Heart right ventricle (tissue), 16 donors: ENCODE measurements at places on chromosomes 11 and 22. TPM values are rescaled to one million over a fixed set of nuclear protein-coding genes. Genes with fewer than 3 reads are reported as not detected.

GRCh38 chr11:113189909-113190667, 124.3 kb upstream of the TTC12 start:
- H3K36me3 ChIP-seq, result no peaks in the 10 kb centered on the region
- H3K4me1 ChIP-seq, result peaks cover 55% of the 10 kb centered on the region
- no peaks in the 10 kb centered on the region for H3K27me3 ChIP-seq
- H3K27ac ChIP-seq, result no peak overlapping the region
- no peak overlapping the region for H3K4me3 ChIP-seq

DNA sequence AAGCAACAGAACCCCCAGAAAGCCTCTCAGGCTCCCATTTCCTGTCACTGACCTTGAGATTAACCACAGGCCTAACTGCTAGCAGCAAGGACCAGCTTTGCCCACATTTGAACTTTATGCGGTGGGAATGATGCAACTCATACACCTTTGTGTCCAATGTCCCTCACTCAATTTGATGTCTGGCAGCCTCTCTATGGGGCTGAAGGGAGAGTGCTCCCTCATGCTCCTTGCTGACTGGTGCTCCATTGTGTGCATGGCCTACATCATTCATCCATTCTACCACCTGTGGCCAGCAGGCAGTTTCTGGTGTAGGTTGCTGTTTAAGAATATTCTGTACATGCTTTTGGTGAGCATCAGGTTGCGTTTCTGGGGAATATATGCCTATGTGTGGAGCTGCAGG, 31.9 kb downstream of the KCNQ1OT1 start:
- H3K27ac ChIP-seq, result no peak overlapping the region
- H3K4me3 ChIP-seq, result no peak overlapping the region
- peaks cover 6% of the 10 kb centered on the region for H3K4me1 ChIP-seq
- H3K36me3 ChIP-seq, result no peaks in the 10 kb centered on the region
- peak; percentile 0 for DNase-seq

DNA sequence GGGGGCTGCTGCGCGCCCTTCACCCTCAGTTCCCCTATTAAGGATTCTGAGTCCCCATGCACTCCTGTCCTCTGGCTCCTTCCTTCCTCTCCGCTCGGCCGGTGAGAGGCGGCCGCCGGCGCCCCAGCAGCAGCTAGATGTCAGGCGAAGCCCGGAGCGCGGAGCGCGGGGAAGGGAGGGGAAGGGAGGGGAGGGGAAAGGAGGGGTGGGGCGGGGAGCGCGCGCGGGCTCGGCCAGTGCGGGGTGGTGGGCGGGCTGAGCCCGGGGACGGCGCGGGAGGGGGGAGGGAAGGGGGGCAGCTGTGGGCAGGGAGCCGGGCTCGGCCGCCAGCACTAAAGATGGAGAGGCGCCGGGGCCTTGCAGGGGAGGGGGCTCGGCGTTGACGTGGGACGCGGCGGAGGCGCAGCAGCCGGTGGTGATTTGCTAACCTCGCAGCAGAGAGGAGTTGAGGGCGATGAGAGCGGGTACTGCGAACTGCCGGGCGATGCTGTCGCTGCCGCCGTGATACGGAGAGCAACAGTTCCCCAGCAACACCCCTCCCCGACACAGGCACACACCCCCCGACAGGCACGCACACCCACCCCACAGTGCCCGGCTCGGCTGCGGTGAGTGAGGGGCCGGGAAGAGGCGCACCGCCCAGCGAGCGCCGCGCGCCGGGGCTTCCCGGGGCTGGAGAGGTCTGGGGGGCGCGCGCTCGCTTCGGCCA, at the start of gene ZBTB16:
ZBTB16 (plus strand) TSS at position 434 of the 706 bp plus-strand sequence. CDS start 3,590 bp downstream, outside the sequence.
- peak; percentile 90 for DNase-seq
- H3K27me3 ChIP-seq, result no peaks in the 10 kb centered on the region
- H3K27ac ChIP-seq, result peak within 1 kb of the TSS; percentile 100
- H3K36me3 ChIP-seq, result peaks cover 11% of the 10 kb centered on the region

The SERHL2 gene
- 1.4 TPM for polyA plus RNA-seq

- no peak overlapping the region for H3K27ac ChIP-seq
- peaks cover 16% of the 10 kb centered on the region for H3K4me1 ChIP-seq
- H3K27me3 ChIP-seq, result no peaks in the 10 kb centered on the region
- no peak for DNase-seq
- no peak overlapping the region for H3K4me3 ChIP-seq
- no peaks in the 10 kb centered on the region for H3K36me3 ChIP-seq
Observed at GRCh38 chr11:749731-750130, 2.5 kb downstream of the TALDO1 start.

The POU2AF2 gene
- polyA plus RNA-seq, result not detected

- no peak overlapping the region for H3K27ac ChIP-seq
- H3K27me3 ChIP-seq, result no peaks in the 10 kb centered on the region
- peaks cover 4% of the 10 kb centered on the region for H3K36me3 ChIP-seq
- H3K4me1 ChIP-seq, result no peaks in the 10 kb centered on the region
Observed at GRCh38 chr11:255176-255575, 18.4 kb downstream of the PSMD13 start.

DNA sequence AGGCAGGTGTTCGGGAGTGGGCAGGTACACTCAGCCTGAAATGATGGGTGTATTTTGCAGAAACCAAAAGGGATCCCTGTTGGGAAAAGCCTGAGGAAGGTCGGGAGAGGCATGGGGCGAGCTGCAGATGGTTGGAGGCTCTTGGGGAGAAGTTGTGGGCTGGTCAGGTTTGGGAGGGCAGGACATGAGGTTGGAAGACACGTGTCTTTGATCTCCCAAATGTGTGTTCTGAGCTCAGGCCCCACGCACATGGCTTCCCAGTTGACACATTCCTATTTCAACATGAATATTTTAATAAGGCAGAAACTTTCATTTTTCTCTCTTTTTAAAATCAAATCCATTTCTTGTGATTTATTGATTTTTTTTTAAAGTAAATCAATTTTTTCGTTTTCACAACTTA, 1003.3 kb downstream of the TBC1D22A start:
- DNase-seq, result no peak
- no peaks in the 10 kb centered on the region for H3K36me3 ChIP-seq
- no peaks in the 10 kb centered on the region for H3K4me1 ChIP-seq
- no peak overlapping the region for H3K27ac ChIP-seq
- no peaks in the 10 kb centered on the region for H3K27me3 ChIP-seq
- no peak overlapping the region for H3K4me3 ChIP-seq

GRCh38 chr11:27611947-27612455, 88.3 kb downstream of the BDNF start:
- H3K4me1 ChIP-seq, result no peaks in the 10 kb centered on the region
- no peaks in the 10 kb centered on the region for H3K36me3 ChIP-seq
- DNase-seq, result no peak

The NELL1 gene
- polyA plus RNA-seq, result not detected

The BSCL2 gene
- polyA plus RNA-seq, result 83.0 TPM

- DNase-seq, result peak; percentile 75
- H3K36me3 ChIP-seq, result no peaks in the 10 kb centered on the region
- no peaks in the 10 kb centered on the region for H3K27me3 ChIP-seq
- no peak overlapping the region for H3K4me3 ChIP-seq
- H3K4me1 ChIP-seq, result peaks cover 12% of the 10 kb centered on the region
Observed at GRCh38 chr22:39278040-39278439, 33.3 kb upstream of the PDGFB start.

The MS4A3 gene
- not detected for polyA plus RNA-seq

DNA sequence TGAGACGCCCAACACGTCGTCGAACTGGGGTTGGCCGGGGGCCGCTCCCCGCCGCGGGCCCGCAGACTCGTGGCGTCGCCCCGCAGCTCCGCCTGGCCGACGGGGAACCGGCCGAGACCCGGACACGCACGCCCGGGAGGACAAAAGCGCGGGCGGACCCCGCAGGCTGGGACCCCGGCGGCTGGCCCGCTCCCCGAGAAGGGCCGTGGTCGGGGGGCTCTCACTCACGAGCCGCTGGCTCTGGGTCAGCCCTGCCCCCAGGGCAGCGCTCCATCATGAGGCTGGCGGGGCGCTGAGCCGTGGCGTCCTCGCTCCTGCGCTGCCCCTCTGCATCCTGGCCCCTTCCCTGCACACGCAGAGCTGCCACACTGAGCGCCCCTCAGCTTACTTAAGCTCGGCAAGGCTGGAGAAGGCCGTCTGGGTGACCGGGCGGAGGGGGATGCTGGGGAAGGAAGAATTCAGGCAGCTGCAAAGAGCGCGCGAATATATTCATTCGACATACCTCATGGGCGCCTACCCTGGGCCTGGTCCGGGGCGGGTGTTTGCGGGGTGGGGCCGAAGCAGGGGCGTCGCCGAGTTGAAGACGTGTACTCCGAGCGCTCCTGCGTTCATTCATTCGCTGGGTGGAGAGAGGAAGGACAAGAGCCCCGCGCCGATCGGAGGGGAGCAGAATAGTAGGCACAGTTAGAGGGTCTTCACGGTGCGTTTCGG, 579 bp upstream of the CYB5R2 start:
- H3K27me3 ChIP-seq, result peaks cover 6% of the 10 kb centered on the region
- peaks cover 22% of the 10 kb centered on the region for H3K4me1 ChIP-seq
- H3K36me3 ChIP-seq, result no peaks in the 10 kb centered on the region
- H3K4me3 ChIP-seq, result peak overlapping the region; percentile 26

GRCh38 chr11:22089609-22090008, 103.3 kb upstream of the ANO5 start:
- peaks cover 2% of the 10 kb centered on the region for H3K4me1 ChIP-seq
- H3K27ac ChIP-seq, result no peak overlapping the region
- H3K27me3 ChIP-seq, result no peaks in the 10 kb centered on the region
- H3K36me3 ChIP-seq, result no peaks in the 10 kb centered on the region
- DNase-seq, result no peak

The SAMM50 gene
- polyA plus RNA-seq, result 47.6 TPM

DNA sequence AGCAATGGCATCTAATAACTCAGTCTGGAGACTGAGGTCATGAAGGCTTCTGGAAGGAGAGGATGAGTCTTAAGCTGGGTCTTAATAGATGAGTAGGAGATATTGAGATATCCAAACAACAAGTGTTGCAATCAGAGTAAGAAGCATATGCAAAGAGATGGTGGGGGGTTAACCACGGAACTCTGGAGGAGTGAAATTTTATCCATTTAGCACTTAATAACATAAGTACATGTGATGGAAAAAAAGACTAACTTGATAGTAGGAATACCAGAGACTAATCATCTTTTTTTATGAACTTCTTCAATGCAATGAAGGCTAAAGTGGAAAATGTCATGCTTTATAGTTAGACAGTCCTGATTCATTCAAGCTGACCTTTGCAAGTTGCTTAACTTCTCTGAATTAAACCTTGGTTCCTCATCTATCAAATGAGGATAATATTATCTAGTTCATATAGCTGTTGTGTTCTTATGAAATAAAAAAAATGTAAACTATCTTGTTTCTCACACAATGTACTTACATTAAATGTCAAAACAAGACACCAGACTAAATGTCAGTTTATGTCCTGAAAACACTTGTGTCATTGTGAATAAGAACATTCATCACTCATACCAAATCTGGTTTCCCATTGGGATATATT, 403.1 kb upstream of the CCDC90B start:
- H3K27ac ChIP-seq, result no peak overlapping the region
- H3K4me3 ChIP-seq, result no peak overlapping the region
- no peak for DNase-seq
- H3K27me3 ChIP-seq, result no peaks in the 10 kb centered on the region
- peaks cover 34% of the 10 kb centered on the region for H3K4me1 ChIP-seq

The CHRM1 gene
- not detected for polyA plus RNA-seq

- H3K36me3 ChIP-seq, result no peaks in the 10 kb centered on the region
- DNase-seq, result no peak
- peak overlapping the region; percentile 90 for H3K27ac ChIP-seq
- H3K4me3 ChIP-seq, result no peak overlapping the region
- H3K27me3 ChIP-seq, result no peaks in the 10 kb centered on the region
- H3K4me1 ChIP-seq, result peaks cover 78% of the 10 kb centered on the region
Observed at GRCh38 chr11:114200351-114201133, 95.7 kb upstream of the NNMT start.

DNA sequence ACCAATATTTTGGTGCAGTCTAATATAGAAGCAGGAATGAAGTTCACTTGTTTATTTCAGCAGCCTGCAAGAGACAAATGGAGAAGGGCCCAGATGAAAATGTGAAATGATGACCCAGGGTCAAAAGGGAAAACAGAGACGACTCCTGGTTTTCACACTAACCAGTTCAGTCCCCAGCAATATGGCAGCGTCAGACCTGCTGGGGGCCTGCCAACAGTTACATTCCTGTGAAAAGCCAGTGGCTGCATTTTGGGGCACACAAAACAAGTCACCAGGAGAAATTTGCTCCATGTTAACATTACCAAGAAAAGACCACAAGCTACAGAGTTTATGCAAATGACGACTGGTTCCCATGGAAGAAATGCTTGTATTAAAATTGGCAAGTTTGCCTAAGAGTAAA, 80.2 kb downstream of the CCDC34 start:
- peak overlapping the region; percentile 59 for H3K27ac ChIP-seq
- H3K4me3 ChIP-seq, result no peak overlapping the region
- H3K36me3 ChIP-seq, result no peaks in the 10 kb centered on the region
- H3K4me1 ChIP-seq, result peaks cover 9% of the 10 kb centered on the region

The PPARA gene
- 15.5 TPM for polyA plus RNA-seq

The KBTBD3 gene
- 5.0 TPM for polyA plus RNA-seq

The CCDC81 gene
- polyA plus RNA-seq, result 0.59 TPM

The INSC gene
- polyA plus RNA-seq, result 0.61 TPM

GRCh38 chr11:72848846-72849466, 34.7 kb downstream of the ATG16L2 start:
- no peak overlapping the region for H3K4me3 ChIP-seq
- no peaks in the 10 kb centered on the region for H3K27me3 ChIP-seq
- peak; percentile 50 for DNase-seq
- peaks cover 19% of the 10 kb centered on the region for H3K4me1 ChIP-seq

The OR4D5 gene
- not detected for polyA plus RNA-seq

DNA sequence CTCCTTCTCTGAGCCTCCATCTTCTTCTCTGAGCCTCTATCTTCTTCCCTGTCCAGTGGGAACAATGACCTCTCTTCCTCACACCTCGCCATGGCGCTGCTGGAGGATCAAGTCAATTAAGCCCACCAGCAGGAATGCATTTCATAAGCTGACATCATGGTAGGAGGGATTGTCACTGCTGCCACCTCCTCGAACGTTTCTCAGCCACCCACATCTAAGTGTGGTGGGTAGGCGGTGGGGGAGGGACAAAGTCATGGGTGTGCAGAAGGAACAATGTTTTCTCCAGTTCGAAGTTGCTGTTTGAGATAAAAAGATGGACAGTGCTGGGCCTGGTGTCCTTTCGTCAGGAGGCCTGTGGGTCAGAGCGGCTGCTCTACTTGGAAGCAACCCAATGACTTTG, 44.0 kb downstream of the DHCR7 start:
- no peaks in the 10 kb centered on the region for H3K4me1 ChIP-seq
- H3K4me3 ChIP-seq, result no peak overlapping the region
- H3K36me3 ChIP-seq, result no peaks in the 10 kb centered on the region

DNA sequence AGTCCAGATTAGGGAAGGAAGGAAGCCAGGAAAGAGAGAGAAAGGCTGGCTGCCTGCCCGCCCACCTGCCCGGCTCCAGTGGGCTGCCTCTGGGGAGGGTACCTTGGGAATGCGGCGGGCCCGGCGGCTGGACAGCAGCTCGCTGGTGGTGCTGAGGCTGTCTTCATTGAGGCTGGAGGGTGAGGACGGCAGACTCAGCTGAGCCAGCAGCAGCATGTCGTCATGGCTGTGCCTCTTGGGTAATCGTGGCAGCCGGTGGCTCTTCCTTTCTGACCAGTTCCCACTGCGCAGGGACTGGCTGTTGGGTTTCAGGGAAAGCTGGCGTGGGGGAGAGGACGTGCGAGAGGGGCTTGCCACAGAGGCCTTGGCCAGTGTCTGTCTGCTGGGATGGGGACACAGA, 32.9 kb downstream of the RPL27A start:
- no peaks in the 10 kb centered on the region for H3K27me3 ChIP-seq
- no peaks in the 10 kb centered on the region for H3K36me3 ChIP-seq
- H3K4me3 ChIP-seq, result peak overlapping the region; percentile 12
- H3K27ac ChIP-seq, result no peak overlapping the region
- peaks cover 71% of the 10 kb centered on the region for H3K4me1 ChIP-seq
- DNase-seq, result no peak

- no peaks in the 10 kb centered on the region for H3K27me3 ChIP-seq
- H3K4me3 ChIP-seq, result no peak overlapping the region
- H3K27ac ChIP-seq, result no peak overlapping the region
- no peak for DNase-seq
- no peaks in the 10 kb centered on the region for H3K4me1 ChIP-seq
Observed at GRCh38 chr11:56624661-56625110, 10.0 kb upstream of the OR5M1 start.
